ENCODE measurements at places on chromosomes 5 and 9.
A peak's percentile ranks its signal among the peaks of the same experiment; 100 is the strongest.

GRCh38 chr5:97628031-97628430, 445.0 kb upstream of the RIOK2 start:
- DNase-seq, result no peak

DNA sequence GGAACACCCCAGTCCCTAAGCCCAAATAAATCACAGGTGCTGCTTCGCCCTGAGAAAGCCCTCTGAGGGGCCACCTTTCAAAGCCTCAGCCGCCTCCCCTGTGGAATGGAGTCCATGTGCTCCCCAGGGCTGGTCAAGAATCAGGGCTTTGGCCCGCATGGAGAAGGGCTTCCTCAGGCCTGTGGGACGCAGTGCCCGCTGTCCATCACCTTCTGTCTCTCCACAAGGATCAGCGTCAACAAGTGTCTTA, 16.6 kb downstream of the HNRNPH1 start:
- no peak for DNase-seq

DNA sequence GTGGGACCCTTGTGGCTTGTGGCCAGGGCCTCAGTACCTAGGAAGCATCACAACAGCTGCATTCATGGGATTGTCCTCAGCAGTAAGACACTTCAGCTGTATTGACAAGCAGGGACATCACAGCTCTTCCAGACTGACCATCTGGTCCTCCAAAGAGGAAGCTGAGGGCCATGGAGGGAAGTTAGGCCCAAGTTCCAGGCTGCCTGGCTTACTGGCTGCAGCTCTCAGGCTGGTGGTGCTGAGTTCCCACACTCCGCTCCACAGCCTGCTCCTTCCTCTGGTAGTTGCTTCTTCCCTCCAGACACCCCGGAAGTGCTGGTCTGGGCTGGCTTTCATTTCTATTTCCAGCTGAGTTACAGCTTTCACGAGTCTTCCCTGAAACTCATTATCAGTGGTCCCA, 5.7 kb upstream of the STING1 start:
- no peak for DNase-seq

- DNase-seq, result no peak
Measured at GRCh38 chr5:115132465-115132864, 37.2 kb downstream of the TRIM36 start.

DNA sequence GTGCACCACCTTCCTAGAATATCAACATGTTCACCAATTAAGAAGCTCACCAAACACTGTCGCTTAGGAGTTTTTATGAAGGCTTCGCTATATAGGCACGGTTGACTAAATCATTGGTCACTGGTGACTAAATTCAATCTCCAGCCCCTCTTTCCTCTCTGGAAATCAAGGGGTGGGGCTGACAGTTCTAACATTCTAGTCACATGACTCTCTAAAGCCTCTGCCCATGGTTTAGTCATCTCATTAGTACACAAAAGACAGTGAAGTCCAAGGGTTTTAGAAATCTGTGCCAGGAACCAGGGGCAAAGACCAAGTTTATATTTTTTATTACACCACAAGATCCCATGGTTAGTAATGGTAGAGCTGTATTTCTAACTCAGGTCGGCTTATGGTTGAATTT, 243.2 kb downstream of the ELAVL2 start:
- no peak for DNase-seq

- no peak for DNase-seq
Measured at GRCh38 chr9:122307061-122307460, 42.4 kb downstream of the MRRF start.

GRCh38 chr5:573976-574375, 38.2 kb upstream of the CEP72 start:
- no peak for DNase-seq

GRCh38 chr9:8668231-8668630, 868.7 kb upstream of the DMAC1 start:
- DNase-seq, result no peak

- no peak for DNase-seq
Measured at GRCh38 chr9:134352247-134352933, 26.1 kb downstream of the RXRA start.

DNA sequence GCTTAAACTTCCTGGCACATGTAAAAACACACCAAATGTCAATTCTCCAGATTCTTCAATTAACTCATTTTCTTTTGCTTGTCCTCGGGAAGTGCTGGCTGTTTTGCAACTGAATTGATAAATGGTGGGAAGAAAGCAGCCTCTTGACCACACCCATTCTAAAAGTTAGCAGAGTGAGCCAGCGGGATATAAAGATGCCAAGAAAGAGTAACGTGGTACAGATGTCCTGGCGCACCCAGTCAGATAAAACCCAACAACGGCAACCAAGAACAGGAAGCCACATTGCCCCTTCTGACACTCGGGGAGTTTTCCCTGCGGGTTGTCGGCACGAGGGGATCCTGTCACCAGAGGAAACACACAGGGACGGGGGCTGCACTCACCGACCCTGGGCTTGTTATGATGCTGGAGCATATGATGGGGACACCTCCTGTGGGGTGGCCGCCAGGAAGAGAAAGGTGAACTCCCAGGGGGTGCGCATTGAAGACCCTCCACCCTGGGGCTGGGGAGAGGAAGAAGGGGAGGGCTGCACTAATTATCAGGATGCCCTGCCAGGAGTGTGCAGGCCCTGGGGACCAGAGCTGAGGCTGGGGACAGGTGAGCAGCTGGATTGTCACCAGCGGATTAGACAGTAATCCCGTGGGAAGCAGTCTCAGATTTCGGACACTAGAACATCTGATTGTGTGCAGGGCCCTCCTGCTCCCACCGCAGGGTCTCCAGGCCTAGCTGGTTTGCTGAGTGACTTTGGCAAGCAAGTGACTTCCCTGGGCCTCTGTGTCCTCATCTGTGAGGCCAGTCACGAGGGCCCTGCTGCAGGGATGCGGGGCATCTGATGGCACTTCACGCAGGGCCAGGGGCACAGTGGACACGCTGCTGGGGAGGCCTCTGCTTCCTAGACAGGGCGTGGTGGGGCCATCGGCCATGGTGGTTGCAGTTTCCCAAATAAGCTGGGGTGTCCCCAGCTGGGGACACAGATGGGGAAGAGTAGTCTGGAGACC, 59.2 kb downstream of the CRB2 start:
- DNase-seq, result no peak

DNA sequence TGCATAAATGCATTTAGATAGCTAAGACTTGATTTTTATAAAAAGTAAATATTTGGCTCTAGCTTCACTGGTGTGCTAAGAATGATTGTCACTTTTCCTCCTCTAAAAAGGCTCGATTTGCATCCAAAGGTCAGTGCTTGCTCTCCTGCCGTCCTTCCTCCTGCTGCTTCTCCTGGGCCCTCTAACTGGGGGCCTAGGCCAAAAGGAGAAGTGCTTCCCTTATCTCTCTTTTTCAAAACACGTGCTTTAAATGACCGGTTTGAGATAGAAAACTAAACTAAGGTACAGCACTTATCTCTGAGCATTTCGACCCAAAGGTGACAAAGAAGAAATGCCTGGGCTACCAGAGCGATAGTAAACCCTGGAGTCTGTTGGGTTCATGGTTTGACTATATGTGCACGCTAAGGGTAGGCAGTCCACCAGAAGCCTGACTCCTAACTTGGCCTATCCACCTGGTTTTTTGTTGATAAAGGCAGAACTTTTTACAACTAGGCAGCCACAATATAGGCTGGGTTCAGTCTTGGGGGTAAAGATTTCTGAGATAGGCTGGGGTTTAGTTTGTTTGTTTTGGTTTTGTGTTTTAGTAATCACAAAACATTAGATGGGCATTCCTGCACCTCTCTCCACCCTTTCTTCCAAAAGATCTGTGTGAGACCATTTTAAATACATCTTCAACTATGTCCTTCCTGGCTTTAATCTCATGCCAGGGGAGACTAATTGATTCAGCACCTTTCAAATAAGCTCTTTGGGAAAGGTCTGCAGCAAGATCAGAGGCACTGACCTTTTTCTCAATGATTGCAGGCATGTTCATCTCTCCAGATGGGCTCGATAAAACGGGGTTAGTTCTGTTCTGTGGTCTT, 3.8 kb downstream of the NR2F1-AS1 start:
- no peak for DNase-seq

GRCh38 chr5:68015381-68016302, 199.9 kb upstream of the PIK3R1 start:
- DNase-seq, result peak; percentile 87

GRCh38 chr9:13479096-13479495, 199.6 kb upstream of the MPDZ start:
- no peak for DNase-seq

DNA sequence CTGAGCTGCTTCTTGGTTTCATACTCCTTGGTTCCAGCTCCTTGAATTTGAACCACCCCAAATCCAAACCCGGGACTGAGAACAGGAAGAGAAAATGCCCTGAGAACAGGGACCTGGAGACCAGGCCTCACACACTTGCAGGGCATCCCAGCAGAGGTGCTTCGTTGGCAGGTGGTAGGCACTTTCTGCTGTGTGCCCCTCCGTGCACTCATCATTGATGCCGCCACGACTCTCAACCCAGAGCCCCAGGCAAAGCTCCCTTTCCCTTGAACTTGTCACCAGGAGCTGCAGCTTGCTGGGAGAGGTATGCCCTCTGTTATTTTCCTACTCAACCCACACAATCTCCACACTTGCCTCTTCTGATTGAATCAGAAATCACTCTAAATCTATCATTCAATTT, 217.8 kb upstream of the IRX1 start:
- DNase-seq, result no peak

DNA sequence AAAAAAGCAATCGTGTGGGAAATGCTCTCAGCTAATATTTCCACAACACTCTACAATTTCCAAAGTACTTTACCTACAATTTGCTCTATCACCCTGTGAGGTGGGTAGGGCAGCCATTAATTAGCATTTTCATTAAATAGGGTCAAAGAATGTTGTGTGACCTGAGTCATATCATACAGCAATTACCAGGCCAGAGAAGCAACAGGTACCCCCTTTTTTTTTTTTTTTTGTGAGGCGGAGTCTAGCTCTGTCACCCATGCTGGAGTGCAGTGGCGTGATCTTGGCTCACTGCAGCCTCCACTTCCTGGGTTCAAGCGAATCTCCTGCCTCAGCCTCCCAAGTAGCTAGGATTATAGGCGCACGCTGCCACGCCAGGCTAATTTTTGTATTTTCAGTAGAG, 108.8 kb upstream of the RETREG1 start:
- no peak for DNase-seq

DNA sequence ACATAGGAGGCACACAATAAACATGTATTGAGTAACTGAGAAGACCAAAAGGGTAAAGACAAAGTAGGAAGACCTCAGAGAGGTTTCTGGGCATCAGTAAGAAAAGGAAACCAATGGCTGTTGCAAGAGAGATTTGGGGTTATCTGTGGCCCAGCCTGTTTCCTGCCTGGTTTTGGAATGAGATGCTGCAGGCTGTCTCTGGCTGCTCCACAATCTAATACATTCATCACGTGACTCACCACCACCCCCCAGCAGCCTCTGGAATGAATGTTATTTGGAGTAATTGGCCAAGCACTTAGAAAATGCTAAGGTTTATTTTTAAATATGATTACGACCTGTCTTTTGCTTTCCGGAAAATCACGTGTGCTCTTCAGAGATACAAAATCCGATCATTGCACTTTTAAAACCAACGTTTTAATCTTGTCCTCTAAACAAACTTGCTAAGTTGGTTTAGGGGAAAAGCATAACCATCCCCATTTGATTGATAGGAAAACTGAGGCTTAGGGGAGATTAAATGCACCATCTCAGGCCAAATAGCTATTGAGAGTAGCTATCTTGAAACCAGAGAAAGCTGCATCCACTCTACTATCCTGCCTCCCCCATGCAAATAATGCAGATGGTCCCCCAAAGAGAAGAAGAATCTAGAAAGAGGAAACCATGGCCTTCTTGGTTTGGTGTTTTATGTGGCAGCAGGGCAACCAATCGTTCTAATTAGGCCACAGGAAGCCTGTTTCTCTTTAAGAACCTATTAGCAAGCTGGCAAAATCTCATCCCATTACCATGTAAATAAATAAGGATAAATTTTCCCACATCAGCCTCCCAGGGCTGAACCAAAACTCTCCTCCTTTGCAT, 151.8 kb upstream of the ADRA1B start:
- DNase-seq, result peak; percentile 49

- DNase-seq, result no peak
Measured at GRCh38 chr5:59081693-59082092, 498.8 kb downstream of the RAB3C start.

GRCh38 chr9:86613943-86614342, 259.7 kb upstream of the TUT7 start:
- DNase-seq, result no peak

GRCh38 chr5:108700930-108701329, 46.8 kb upstream of the FER start:
- DNase-seq, result peak; percentile 9

- DNase-seq, result no peak
Measured at GRCh38 chr5:56647099-56647850, 168.1 kb upstream of the MAP3K1 start.

DNA sequence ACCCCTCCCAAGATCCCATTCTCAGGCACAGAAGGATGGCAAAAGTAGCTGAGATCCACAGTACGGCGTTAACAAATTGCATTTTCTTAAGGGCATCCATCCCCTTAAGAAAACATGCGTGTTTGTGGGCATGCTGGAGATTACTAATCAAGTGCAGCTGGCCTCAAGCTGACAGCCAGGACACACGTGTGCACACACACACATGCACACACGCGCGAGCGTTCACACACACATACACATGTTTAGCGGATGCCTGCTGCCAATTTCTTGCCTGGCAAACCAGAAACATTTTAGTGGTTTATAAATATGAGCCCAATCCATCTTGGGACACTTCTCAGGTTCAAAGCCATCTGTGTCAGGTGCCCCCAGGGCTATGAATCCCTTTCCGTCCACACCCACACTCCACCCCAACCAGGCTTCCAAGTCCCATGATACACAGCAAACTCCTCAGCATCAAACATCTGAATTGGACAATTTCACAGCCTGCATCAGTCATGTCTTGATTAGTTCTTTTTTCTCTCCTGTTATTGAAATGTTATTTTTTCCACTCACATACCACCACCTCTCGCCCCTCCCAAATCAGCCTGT, 23.5 kb upstream of the SMIM23 start:
- no peak for DNase-seq

- no peak for DNase-seq
Measured at GRCh38 chr9:61668846-61669245, 479.0 kb downstream of the SPATA31A7 start.

- DNase-seq, result peak; percentile 28
Measured at GRCh38 chr9:107283623-107284616, 841 bp downstream of the RAD23B start.

GRCh38 chr9:33189331-33189791, 22.2 kb upstream of the B4GALT1 start:
- no peak for DNase-seq

GRCh38 chr5:57696389-57696769, 213.8 kb upstream of the ACTBL2 start:
- DNase-seq, result no peak

DNA sequence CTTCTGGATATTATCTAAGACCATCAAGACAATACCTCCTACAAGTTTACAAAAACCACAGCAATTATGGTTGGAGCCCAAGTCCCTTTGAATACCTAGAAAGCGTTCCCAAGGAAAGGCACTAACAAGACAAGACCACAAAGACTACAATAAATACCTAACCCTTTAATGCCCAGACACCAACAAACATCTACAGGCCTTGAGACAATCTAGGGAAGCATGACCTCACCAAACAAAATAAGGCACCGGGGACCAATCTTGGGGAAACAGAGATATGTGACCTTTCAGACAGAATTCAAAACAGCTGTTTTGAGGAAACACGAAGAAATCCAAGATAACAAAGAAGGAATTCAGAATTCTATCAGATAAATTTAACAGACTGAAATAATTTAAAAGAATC, 37.8 kb downstream of the OXCT1 start:
- DNase-seq, result no peak

GRCh38 chr5:128021411-128021810, 62.2 kb upstream of the SLC12A2 start:
- DNase-seq, result no peak

- no peak for DNase-seq
Measured at GRCh38 chr9:79240774-79241173, 331.0 kb upstream of the TLE4 start.
